Activated CD8-positive, alpha-beta memory T cell treated with anti-CD3 and anti-CD28 coated beads for 1 hour (primary cell): ENCODE measurements at places on chromosomes 7 and 10.

DNA sequence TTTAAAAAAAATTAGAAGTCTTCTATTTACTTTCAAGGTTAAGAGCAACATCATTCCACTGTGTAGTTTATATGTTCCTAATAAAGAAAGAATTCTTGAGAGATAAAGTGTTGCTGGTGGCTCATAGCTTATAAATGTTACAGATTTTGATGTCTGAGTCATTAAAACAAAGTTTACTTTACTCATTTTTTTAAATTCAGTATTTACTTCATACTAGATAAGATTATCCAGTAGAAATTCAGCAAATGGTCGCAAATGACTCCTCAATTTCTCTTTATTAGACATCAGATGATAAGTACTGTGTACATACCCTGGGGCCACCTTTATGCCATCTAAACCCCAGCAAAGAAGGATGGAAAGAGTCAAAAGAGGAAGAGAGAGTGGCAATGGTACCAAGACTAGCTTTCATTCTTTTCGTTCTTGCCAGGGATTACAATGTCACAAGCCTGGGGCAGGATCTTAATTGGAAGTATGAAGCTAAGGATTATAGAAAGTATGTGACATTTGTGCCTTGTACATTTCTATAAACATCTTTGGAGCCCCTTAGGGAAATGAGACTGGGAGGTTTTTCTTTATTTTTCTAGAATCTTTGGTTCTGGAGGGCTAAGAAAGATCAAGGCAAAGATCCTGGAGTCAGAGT is 206.1 kb downstream of the CHRM2 start:
- DNase-seq, result no peak

DNA sequence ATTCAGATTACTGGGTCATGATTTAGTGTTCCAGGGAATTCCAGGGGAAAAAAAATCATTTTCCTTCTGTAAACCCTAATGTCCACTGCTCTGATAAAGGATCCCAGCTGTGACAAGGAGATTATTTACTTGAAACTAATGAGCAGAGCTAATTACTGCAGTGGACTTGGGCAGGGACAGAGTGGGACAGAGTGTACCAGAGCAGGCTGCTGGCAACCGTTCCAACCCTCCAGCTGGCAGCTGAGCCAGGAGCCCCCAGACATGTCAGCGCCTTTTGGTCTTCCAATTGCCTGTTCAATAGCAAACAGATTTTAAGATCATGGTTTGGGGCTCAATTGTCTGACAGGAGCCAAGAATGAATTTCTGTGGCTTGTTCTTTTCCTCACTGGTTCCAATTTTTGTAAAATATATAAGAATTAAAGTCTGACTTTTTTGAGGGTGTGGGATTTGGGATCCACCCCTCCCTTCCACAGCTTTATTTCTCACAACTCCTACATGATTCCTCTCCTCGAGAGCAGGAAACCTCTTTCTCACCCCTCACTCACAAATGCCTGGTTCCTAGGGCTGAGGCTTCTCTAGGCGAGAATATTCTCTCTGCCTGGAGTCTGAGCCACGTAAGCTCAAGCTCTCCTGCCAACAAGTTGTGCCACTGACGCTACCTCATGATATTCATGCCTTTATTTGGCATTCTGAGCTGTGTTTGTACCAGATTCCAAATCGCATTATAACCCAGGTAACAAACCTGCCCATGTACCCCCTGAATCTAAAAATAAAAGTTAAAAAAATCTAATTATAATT is 20.6 kb upstream of the FAM180A start:
- DNase-seq, result no peak

DNA sequence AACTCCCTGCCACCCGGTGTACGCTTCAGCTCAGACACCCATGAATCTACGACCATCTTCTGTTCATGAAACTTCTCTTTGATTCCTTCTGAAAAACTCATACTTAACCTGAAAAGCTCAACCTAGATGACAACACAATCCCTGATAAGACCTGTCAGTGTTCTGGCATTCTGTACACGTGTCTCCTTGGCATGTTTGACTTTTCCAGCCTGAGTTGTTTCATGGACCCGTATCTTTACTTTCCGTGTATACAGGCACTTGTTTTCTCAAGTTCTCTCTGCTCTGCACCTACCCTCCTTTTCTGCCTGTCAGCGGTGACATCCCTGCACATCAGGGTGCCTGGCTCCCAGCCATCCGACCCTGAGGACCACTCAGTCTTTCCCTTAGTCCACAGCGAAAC is 103.3 kb downstream of the LARP4B start:
- no peak for DNase-seq

- no peak for DNase-seq
These were observed 312.8 kb upstream of the NFE2L3 start for GRCh38 chr7:25839084-25839769.

GRCh38 chr10:44332465-44332864 is 52.4 kb downstream of the CXCL12 start:
- DNase-seq, result no peak

- no peak for DNase-seq
These were observed 98.2 kb downstream of the PRPF18 start for GRCh38 chr10:13684806-13685482.

- DNase-seq, result no peak
These were observed 42.3 kb upstream of the HMX3 start for GRCh38 chr10:123093489-123093888.
